ENCODE measurements at places on chromosomes 11 and 22. TPM values are rescaled to one million over a fixed set of nuclear protein-coding genes. Genes with fewer than 3 reads are reported as not detected.

Gene PPFIA1
- 20.5 TPM for polyA plus RNA-seq

Gene APOBEC3A
- 1.2 TPM for polyA plus RNA-seq

Gene CASP5
- polyA plus RNA-seq, result 0.40 TPM

Gene SPA17
- 10.4 TPM for polyA plus RNA-seq

Gene HEPHL1
- polyA plus RNA-seq, result 0.03 TPM

Gene SAA2
- polyA plus RNA-seq, result 0.10 TPM

Gene ANO9
- 0.31 TPM for polyA plus RNA-seq

Gene TMX2
- 63.3 TPM for polyA plus RNA-seq

Gene RIMBP3C
- 0.04 TPM for polyA plus RNA-seq

Gene MPZL3
- 1.2 TPM for polyA plus RNA-seq

Gene DERL3
- polyA plus RNA-seq, result 0.45 TPM

Gene CCDC87
- polyA plus RNA-seq, result 0.13 TPM

Gene XKR3
- polyA plus RNA-seq, result not detected

Gene SMIM35
- polyA plus RNA-seq, result not detected

Gene MMP3
- polyA plus RNA-seq, result 0.35 TPM

Gene KCNJ1
- polyA plus RNA-seq, result not detected

Gene LSP1
- polyA plus RNA-seq, result 6.0 TPM

Gene IGSF9B
- polyA plus RNA-seq, result 4.2 TPM

Gene PLAAT4
- 71.6 TPM for polyA plus RNA-seq

Gene SERPING1
- 731 TPM for polyA plus RNA-seq

Gene PIM3
- 34.1 TPM for polyA plus RNA-seq

Gene C22orf15
- 0.28 TPM for polyA plus RNA-seq

Gene LINC01488
- not detected for polyA plus RNA-seq

Gene TMEM45B
- 0.10 TPM for polyA plus RNA-seq

Gene FAT3
- polyA plus RNA-seq, result 0.39 TPM

Gene KMT5B
- polyA plus RNA-seq, result 36.8 TPM

Gene HIC2
- 1.3 TPM for polyA plus RNA-seq

Gene VPREB3
- polyA plus RNA-seq, result not detected

Gene FOLR2
- 15.5 TPM for polyA plus RNA-seq

Gene CARD18
- not detected for polyA plus RNA-seq

Gene CEP57
- 28.8 TPM for polyA plus RNA-seq

Gene ZP1
- 0.17 TPM for polyA plus RNA-seq

Gene OR8B4
- polyA plus RNA-seq, result not detected

Gene WNT11
- 1.9 TPM for polyA plus RNA-seq

Gene NLRP14
- polyA plus RNA-seq, result 0.08 TPM

Gene PIWIL4
- 4.6 TPM for polyA plus RNA-seq

Gene SOX10
- polyA plus RNA-seq, result 1.9 TPM

Gene PRG3
- not detected for polyA plus RNA-seq

Gene FXYD2
- 1.7 TPM for polyA plus RNA-seq

Gene SLC6A5
- 0.12 TPM for polyA plus RNA-seq

Gene RCE1
- 14.6 TPM for polyA plus RNA-seq

Gene PPP1R14B
- 36.0 TPM for polyA plus RNA-seq

Gene LRRC74B
- 0.03 TPM for polyA plus RNA-seq

Gene PRRG4
- 1.1 TPM for polyA plus RNA-seq

Gene TRIM64C
- not detected for polyA plus RNA-seq

Gene GPR83
- polyA plus RNA-seq, result 0.01 TPM

Gene MS4A6E
- not detected for polyA plus RNA-seq

Gene DRD4
- not detected for polyA plus RNA-seq

Gene HPS4
- polyA plus RNA-seq, result 18.9 TPM

Gene KDM4E
- not detected for polyA plus RNA-seq

Gene GNAZ
- 7.2 TPM for polyA plus RNA-seq

Gene LIMK2
- polyA plus RNA-seq, result 19.0 TPM

Gene CCDC188
- not detected for polyA plus RNA-seq

Gene GSTT2B
- 11.8 TPM for polyA plus RNA-seq

Gene SLC25A1
- 42.6 TPM for polyA plus RNA-seq
